ENCODE measurements at places on chromosomes 7 and 10.

DNA sequence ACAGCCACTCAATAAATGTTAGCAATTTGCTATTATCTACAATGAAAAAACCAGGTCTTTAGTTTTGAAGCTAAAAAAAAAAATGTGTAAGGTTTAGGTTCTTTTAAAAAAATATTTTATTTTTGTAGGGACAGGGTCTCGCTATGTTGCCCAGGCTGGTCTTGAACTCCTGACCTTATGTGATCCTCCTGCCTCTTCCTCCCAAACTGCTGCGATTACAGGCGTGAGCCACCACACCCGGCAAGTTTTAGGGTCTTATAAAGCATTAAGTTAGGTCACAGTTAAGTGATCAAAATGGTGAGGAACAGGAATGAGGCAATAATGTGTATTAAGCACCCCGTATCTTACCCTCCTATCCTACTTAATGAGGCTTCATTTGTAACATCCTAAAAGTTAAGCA is 774 bp downstream of the SEM1 start:
- DNase-seq = no peak

DNA sequence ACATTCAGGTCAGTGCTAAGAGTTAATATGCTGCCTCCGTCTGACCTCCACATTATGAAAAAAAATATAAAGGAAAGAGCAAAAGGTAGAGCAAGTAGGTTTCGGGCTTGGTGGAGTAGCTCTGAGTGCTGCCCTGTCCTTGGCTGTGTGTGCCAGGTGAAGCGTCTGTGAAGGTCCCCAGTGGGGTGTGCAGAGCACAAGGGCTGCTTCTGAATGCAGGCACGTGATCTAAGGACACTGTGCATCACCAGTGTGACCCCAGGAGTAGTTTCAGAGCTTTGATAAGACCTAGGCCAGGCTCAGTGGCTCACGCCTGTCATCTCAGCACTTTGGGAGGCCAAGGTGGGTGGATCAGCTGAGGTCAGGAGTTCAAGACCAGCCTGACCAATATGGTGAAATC is 36.0 kb downstream of the KLF6 start:
- DNase-seq = no peak

DNA sequence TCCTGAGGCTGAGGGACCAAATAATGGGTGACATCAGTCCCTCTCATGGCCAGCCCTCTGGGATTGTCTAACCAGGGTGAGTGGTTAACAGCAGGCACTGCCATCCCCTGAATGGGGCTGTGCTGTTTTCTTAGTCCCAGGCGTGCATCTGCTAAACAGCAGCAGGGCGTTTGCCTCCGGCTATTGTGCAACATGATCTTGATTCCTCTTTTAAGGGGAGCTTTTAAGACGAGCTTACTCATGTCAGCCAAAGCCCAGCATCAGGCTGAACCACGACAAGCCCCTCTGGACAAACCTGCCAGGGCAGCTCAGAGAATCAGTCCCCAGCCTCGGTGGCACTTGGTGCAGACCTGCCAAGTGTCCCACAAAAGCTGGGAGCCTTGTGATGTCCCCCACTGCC is 16.2 kb upstream of the IGFBP3 start:
- DNase-seq = no peak

GRCh38 chr7:20745702-20746101 is 41.0 kb downstream of the SP8 start:
- DNase-seq = no peak

GRCh38 chr10:79303631-79304478 is 43.4 kb upstream of the PPIF start:
- no peak for DNase-seq

Data from NK-92 treated with Interleukin-12 subunit alpha and Interleukin-12 subunit beta, amount 100 ng/mL, for 24 hours (cell line).